Epithelial cell of esophagus (primary cell): ENCODE measurements at places on chromosomes 2 and 18.

DNA sequence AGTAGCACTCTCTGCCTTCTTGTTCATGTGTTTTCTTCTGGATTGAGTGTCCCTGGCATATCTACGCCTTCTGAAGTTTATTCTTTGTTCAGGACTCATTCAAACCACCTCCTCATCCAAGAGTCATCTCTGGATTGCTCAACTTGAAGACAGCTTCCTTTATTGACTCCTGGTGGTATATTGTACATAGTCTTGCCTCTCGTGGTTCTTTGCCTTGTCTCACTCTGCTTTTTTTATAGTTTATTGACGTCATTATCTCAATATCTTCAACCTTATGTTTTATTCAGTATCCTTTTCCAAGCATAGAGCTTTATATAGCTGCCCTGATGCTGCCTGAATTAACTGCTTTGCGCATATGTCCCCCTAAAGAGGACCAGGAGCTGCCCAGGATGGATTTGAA lies 161.7 kb downstream of the INSIG2 start:
- peak; percentile 86 for DNase-seq

DNA sequence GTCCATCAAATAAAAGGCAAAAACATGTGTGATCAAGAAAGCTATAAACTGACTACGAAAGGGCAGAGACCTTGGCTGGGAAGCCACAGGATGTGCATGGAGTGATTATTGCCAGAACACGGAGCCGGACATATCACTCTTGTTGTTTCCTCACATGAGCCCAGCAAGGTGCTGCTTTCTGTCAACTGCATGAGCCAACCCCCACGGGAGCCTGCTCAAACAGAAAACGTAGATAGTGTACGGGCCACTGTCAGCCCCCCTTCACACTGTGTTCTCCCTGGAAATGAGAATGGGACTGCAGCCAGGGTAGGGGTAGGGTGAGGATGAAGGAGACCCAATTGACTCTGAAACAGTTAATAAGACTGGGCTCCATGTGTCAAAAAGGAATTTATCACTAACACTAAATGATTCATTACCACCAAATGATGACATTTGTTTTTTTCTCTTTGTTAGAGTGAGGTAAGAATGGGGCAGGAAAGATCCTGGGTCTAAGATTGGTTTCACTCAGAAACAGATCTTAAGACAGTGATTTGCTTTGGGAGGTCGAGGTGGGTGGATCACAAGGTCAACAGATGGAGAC lies 235.8 kb downstream of the MREG start:
- peak; percentile 14 for DNase-seq

GRCh38 chr2:55003706-55004639 lies 46.3 kb downstream of the RTN4 start:
- DNase-seq: no peak

DNA sequence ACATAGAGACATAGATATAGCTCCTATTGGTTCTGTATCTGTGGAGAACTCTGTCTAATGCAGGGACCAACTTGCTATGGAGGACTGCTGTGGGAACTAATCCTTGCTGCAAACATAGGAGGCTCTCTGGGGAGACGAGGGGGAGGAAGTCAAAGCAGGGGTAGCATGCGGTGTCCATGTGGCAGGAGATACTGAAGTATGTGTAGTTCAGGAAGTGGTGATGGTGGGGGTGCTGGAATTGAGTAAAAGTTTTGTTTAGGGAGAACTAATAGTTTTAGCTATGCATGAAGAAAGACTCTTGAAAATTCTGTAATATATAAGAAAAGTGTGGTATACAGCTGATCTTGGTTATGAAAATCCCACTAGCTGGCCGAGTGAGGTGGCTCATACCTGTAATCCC lies 62.0 kb downstream of the ANKRD44 start:
- DNase-seq: no peak

DNA sequence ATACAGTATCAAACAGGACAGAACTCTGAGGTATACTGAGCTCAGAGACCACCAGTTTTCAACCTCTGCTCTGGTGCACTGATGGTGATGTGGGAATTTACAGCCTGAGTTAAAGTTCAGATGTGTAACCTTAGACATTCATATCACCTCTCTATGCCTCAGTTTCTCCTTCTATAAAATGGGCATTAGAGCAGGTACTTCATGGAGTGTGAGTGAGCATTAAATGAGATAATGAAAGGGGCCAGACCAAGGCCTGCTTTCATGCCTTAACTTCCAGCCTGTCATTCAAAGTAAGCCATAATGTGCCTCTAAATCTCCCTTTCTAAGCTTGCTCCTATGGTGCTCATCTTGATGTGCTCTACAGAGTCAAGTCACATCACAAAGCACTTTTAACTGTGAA lies 8.4 kb downstream of the ACVR1 start:
- DNase-seq: no peak

DNA sequence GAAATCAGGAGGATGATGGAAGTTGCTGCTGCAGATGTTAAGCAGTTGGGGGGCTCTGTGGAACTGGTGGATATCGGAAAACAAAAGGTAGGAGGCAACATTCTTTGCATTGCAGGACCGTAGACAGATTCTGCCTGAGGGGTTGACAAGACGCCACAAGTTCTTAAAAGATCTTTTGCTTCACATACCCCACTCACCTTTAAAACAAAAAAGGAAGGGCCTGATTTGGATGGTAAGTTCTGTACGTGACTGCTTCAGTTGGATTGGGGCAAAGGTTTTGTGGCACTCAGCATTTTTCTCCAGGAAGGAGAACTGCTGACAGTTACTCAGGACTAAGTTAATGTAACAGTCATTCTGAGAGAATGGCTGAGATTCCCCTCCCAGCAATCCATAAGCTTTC lies 5.2 kb downstream of the CNDP2 start:
- peak; percentile 91 for DNase-seq

DNA sequence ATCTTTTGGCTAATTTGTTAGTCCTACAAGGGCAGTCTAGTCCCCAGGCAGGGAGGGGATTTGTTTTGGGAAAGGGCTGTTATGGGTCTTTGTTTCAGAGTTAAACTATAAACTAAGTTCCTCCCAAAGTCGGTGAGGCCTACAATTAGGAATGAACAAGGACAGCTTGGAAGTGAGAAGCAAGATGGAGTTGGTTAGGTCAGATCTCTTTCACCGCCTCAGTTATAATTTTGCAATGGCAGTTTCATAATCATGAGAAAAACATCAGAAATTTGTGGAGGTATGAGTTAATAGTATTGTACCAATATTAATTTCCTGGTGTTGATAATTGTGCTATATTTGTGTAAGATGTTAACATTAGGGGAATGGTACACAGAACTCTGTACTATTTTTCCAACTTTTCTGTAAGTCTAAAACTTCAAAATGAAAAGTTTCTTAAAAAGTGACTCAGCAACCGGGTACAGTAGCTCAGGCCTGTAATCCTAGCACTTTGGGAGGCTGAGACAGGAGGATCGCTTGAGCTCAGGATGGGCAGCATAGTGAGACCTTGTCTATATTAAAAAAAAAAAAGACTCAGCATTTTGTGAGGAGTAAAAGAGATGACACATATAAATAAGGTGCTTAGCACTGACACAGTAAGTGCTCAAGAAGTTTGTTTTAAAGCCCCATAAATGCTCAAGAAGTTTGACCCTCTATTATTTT lies 40.8 kb downstream of the TMEM17 start:
- DNase-seq: no peak

DNA sequence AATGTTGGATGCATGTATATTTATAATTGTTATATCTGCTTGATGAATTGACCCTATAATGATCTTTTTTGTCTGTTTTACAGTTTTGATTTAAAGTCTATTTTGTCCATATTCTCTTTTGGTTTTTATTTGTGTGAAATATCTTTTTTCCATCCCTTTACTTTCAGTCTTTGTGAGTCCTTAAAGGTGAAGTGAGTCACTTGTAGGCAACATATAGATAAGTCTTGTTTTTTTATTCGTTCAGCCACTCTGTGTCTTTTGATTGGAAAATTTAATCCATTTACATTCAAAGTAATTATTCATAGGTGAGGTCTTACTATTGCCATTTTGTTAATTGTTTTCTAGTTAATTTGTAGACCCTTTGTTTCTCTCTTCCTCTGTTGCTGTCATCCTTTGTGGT lies 62.5 kb downstream of the NUP35 start:
- no peak for DNase-seq

DNA sequence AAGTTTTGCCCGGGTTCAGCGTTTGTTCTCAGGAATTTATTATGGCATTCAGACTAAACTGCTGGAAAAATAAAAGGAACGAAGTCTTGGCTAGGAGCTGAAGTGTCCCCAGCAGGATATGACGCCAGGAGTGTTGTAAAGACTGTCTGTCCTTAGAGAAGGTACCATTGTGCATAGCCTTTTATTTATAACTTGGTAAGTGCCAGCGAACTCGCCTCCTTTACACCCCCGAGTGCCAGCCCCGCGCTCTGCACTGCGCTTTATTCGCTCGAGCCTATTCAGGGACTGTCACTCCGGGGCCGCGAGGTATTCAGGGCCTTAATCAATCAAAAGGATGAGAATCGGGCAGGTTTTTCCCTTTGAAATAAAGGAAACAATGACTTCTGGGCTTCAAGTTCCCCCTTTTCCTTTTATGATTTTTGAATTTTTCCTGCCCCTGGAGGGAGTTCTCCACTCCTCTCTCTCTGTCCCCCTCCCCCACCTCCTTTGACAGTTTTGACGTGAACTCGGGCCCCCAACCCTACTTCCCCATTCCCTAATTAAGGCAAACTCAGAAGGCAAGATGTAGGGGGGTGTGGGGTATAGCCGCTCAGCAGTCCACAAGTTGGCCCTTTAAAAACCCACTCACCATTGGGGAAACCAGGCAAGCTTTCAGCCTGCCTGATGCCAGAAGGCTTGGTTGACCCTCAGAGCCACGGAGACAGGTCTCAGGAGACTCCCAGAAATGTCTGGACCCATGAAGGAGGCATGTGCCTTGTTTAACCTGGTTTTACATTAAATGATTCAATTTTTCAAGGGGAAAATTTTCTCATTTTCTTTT lies 1.3 kb upstream of the PAX3 start:
- DNase-seq: no peak

DNA sequence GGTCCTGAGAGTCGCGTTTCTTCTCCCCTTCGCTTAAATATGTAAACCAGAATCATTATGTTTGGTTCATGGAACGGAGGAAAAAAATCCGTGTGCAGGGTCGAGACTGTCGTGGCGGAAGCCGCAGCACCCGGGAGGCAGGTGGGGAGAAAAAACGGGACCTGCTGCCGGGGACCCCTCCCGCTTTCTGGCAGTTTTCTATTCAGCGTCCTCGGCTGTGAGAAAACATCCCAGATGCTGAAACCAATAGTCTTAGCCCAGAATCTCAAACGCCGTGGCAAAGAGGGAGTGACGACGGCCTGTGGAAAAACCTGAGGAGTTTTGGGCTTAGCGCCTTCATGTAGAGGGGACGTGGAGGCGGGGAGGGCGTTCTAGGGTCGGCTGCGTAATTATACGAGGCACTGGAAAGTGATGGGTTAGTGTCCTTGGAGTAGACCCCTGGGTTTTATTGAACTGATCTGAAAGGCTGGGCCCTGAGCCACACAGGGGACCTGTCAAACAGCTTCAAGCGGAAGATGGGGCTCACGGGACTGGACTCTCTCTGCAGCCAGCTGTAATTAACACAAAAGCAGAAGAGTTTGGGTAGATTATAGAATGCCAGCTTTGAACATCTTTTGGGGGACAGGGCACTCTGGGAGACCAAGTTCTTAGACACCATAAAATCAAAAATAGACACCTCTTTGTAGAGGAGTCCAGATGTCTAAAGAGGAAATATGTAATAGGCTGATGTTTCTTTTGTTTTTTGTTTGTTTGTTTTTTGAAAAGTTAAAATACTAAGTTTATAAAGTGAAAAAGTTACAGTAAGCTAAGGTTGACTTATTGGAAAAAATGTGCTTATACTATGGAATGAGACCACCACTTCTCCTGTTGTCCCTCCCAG lies 834 bp upstream of the BUB1 start:
- DNase-seq: no peak

DNA sequence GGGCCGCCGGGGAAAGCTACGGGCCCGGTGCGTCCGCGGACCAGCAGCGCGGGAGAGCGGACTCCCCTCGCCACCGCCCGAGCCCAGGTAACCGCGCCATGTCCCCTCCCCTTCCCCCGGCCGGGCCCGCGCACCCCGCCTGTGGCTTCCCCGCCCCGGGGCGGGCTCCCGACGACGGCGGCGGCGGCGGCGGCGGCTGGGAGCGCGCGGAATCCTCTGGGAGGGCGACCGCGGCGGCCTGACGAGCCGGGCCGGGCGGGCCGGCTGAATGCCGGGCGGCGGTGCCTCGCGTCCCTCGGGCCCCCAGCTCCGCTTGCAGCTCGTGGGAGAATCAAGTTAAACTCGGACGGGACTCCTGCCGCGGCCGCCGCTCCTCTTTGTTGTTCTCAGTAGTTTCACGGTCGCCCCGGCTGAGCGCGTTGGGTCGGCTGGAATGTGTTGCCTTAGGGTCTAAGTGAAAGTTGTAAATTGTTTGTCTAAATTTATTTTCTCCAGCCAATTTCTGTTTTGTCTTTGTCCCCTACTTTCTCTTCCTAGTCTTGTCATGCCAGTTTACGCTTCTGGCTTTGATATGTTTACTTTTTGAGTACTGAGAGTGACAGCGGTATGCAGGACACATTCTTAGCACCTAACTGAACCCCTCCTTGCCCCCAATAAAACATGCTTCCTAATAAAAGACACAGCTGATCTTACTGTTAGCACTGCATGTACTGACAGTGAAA lies 685 bp downstream of the SMAD4 start:
- peak; percentile 73 for DNase-seq

DNA sequence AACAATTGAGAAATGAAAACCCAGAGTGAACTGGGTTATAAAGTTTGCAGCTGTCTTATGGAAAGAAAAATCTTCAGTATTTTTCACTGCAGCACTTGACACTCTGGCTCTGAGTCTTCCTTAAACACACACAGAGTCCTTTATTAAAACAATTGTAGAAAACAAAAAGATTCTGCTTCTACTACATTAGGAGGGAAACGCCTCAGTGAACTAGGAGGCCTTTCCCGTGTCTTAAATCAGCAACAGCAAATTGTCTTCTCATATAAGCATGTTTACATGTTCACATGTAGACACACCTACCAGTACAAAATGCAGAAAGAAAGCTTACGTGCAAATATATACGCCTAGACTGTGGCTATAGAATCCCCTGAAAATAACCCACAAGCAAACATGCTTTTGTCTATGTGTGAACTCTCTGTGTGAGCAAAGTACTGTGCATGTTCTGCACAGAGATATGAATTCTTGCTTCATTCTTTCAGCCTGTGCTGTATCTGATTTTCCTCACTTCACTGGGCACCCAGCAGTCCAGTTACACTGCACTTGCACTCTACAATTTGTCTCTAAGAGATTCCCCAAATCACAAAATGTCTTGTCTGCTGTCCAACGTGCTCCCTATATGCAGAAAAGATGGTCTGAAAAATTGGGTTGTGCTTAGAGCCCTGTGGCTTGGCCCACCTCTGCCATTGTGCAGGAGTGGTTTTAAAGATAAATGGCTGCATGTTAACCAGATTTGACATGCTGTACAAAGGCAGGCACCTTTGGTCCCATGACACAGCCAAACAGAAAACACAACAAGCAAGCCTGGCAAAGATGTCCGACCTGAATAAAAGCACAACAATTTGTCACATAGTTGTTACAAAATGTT lies 24.5 kb downstream of the ZEB2 start:
- DNase-seq: no peak

GRCh38 chr2:148817210-148817708 lies 57.8 kb upstream of the KIF5C start:
- no peak for DNase-seq

- DNase-seq: no peak
These were observed 482.6 kb downstream of the PIK3C3 start for GRCh38 chr18:42437646-42438045.
